ENCODE measurements at places on chromosomes 1 and 21.

DNA sequence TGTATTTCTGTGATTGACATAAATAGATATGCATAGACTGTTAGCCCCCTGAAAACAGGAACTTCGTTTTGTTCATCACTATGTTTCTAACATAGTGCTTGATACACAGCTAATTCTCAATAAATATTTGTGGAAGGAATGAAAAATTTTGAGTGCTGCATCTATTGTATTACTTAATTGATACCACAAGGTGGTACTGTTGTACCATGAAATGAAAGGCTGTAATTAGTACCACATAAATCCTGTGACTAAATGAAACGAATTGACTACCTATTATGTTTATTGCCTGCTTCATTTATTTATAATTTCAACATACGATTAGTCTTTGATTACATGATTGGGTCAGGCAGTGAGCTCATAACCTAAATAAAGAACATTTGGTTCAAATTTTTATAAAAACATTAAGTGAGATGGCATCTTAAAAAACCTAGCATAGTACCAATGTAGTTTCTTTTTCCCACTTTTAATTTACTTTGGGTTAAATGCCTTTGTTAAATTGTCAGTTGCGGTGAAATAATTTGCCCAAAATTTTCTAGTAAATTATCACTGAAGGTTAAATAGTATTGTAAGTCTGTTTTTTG, 15.0 kb upstream of the TGFB2 start:
- DNase-seq = peak; percentile 53

DNA sequence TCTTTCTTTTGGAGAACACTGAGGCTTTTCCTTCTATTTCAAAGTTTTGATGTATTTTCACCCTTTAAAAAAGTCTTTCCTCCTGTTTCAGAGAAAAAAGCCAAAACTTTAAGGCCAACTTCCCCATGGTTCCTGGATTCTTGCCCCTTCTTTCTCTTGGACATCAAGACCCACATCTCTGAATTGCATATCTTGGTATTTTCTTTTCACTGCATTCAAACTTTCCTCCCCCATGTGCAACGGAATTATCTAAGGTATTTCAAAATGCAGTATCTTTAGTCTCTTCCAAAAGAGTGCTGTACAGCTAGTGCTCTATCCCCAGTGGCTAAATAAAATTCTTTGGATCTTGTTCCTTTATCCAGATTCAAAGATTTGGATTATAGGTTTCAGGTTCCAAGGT, 81.1 kb upstream of the TSPAN2 start:
- no peak for DNase-seq

DNA sequence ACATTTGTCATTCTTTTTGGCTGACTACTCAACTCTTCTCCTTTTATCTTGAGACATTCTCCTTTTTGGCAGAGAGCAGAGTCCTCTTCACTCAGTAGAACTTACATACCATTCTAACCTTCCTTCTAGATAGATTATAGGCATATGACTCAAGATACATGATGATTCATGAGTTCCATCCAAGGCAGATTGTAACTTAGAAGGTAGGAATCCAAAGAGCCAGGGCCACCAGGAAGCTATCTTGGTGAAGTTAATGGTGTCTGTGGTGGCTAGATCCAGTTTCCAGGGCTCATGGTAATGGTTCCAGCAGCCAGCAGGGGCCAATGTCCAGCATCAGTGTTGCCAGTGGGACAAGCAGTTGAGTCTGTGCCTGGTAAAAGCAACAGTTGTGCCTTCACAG, 76.1 kb upstream of the KIAA0040 start:
- DNase-seq = no peak

DNA sequence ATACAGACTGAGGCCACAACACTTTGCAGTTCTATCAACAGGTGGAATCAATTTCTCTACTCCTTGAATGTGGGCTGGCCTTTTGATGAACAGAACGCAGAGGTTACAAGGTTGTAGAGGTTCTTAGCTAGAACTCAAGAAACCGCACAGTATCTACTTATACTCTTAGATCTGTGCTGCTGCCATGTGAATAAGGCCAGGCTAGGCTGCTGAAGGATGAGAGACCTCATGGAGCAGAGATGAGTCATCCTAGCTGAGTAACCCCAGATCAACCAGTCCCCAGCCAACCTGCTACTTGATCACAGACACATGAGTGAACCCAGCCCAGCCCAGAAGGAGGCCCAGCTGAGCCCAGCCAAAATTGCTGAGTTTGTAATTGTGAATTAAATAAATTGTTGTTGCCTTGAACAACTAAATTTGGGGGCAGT, 35.3 kb upstream of the BCAR3 start:
- no peak for DNase-seq

GRCh38 chr1:192159781-192160180, 1.5 kb downstream of the RGS18 start:
- DNase-seq = no peak

GRCh38 chr1:48955774-48956173, 179.1 kb upstream of the BEND5 start:
- DNase-seq = peak; percentile 76

DNA sequence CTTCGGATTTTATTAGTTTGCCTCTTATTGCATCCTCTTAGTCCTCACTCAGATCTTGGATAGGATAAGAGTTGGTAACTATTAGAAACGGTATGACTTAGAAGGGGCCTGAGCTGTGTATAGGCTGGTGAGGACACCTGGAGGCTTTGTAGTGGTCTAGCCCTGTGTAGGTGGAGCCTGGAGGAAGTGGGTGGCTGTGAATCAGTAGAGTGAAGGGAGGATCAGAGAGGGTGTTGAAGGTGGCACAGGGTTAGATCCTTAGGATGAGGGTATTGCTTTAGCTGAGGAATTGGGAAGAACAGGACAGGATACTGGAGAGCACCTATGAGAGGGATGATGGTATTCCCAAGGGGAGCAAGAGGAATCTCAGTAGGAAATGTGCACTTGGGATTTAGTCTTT, 5.7 kb downstream of the VANGL1 start:
- no peak for DNase-seq

Measured in kidney (tissue), 22 donors.